DND-41 (cell line): ENCODE measurements at places on chromosomes 5 and 9.

DNA sequence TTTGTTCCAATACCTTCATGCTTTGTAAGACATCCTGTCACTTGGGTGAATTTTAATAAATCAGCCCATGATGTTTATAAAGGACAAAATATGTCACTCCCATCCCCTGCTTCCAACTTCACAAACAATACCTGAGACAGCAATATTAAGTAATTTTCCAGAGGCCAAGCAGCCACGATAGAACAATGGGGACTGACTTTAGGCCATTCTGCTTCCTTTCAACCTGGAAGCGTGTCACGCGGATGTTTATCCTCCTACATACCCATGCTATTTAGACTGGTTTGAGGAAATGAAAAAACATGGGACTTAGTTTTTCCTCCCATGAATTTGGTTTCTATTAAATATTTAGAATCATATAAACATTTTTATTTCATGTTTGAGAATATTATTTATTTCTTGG is 82.9 kb downstream of the GRAMD2B start:
- DNase-seq = no peak

DNA sequence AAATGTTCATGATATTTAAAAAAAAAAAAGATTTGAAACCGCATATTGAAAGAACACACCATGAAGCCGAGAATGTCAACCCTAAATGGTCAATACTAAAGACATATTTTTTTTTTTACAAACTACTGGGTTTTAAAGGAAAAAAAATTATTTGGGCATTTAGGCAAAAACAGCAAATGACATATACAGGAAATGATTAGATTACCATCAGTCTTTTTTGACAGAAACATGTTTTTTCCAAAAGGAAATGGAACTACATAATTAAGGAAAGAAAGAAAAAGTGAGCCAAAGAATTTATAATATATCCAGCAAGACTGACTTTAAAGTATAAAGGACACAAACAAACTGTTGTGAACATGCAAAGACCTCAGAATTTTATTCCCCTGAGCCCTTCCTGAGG is 56.7 kb downstream of the RALGPS1 start:
- DNase-seq = no peak

- DNase-seq = no peak
Observed at GRCh38 chr9:101453776-101454570, 18.4 kb upstream of the ALDOB start.

DNA sequence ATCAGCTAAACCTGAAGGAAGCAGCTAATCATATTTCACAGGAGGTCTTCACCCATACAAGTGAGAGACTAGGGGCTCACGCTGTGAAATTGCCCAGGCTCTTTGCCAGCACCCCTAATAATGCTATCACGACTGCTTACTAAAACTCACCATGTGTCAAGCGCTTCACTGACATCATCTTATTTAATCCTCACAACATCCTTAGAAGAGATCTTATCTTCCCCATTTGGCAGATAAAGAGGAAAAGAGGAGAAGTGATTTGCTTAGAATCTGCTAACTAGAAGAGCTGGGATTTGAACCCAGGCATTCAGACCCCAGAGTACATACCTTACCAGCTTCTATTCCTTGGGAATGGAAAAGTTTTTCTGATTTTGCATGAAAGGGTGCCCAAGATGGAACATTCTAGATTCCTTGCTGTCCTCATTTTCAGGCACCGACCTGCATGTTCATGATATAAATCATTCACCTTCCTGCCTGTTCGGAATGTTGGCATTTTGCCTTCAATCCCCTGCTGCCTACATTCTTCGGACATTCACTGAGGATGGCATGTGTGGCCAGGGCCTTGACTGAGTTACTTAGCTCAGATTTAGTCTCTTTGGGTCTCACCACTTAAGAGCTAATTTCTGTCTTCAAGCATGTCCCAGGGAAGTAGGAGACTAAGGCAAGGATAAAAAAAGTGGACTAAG is 88.1 kb downstream of the SH3TC2 start:
- no peak for DNase-seq

DNA sequence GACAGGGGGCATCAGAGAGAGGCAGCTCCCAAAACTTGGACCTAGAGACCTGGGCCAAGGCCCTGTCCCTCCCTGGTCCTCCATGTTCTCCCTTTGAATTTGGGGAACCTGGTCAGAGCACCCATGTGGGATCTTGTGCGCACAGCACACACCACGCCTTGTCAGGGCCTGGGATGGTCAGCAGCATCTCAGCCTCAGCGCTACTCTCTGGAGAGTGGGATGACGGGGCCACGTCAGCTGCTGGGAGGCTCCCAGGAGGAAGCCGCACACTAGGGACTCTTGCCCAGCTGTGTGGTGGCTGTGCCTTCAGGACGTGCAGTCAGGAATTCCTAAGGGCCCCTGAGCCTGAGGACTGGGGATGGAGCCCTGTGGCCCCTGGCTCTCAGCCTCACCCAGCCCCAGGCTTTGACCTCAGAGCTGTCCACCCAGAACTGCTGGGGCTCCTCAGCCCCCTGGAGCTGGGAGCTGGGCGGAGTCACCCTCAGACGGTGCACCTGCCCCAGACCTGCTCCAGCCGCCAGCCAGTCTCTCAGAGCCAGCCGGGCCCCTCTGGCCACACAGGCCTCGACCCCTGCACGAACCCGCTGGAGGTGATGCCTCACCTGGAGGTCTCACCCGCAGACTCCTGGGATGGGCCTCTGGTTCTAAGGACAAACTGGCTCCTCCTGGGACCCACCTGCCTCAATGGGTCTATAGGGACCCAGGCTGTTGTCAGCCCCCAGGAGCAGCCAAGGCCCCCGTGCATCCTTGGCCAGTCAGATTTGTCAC is 38.3 kb upstream of the EGFL7 start:
- DNase-seq = no peak
